ENCODE measurements at places on chromosomes 4 and X. TPM values are rescaled to one million over a fixed set of nuclear protein-coding genes. Genes with fewer than 3 reads are reported as not detected.

GRCh38 chr4:5626913-5627312, 81.4 kb downstream of the EVC2 start:
- no peak for DNase-seq

GRCh38 chr4:110631584-110632505, 9.0 kb upstream of the PITX2 start:
- DNase-seq: peak; percentile 76

The TBC1D8B gene
- total RNA-seq: 4.2 TPM

DNA sequence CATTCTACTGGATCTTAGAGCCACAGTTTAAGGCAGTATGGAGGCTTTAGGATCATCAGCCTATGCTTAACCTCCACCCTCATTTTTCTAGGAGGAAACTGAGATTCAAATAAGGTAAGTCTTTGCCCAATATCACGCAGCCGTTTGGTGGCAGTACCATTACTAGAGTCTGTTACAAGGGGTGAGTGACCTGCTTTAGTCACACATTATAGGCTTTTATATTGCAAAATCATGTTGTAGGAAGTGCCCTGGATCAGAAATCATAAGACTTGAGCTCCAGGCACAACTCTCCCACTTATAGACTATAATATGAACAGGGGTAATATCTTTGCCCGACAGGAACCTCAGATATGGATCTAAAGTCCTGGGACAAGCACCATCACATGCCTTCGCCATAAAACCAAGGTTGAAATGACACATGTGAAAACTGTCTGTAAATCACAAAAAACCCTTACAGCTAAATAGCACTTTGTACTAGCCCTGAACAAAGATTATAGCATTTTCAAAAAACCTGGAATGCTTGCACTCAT, 19.2 kb downstream of the HPSE start:
- no peak for DNase-seq

The OPRPN gene
- total RNA-seq: not detected

The ASB5 gene
- total RNA-seq: 1.3 TPM

The TMSB15A gene
- not detected for total RNA-seq
